ENCODE measurements at places on chromosomes 1 and 21.

GRCh38 chr1:2314803-2315673 is 76.3 kb downstream of the MORN1 start:
- DNase-seq, result peak; percentile 21

- no peak for DNase-seq
Observed at GRCh38 chr1:26021647-26022403, at the start of gene EXTL1. EXTL1 (plus strand) TSS chr1:26021775; CDS start chr1:26022647, 872 bp downstream.

GRCh38 chr21:45299026-45299863 is 11.6 kb upstream of the POFUT2 start:
- DNase-seq, result no peak

GRCh38 chr1:11546456-11546855 is 67.5 kb downstream of the DISP3 start:
- DNase-seq, result no peak

GRCh38 chr21:28150778-28151177 is 841.9 kb downstream of the LTN1 start:
- DNase-seq, result no peak
